ENCODE measurements at places on chromosomes 11 and 22.

DNA sequence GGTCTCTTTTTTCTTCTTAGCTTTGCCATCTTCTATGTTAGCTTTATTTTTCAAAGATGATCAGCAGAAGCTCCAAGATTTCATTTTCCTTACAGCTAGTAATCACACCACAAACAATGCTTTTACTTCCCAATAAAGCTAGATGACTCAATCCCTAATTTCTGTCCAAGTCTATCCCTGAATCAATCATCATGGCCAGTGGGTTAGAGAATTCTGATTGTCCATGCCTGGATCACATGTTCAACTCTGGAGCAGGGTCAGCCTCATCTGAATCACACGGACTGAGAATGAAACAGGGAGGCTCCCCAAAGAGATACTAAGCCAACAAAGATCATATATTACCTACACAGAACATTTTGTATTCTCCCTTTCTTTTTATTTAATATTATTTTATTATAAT, 79.6 kb downstream of the BBOX1 start:
- no peak for DNase-seq

- DNase-seq, result no peak
These were observed 38.9 kb upstream of the TH start for GRCh38 chr11:2210366-2211112.

- no peak for DNase-seq
These were observed 2.4 kb upstream of the OR8G1 start for GRCh38 chr11:124238512-124238911.

- DNase-seq, result no peak
These were observed 44.5 kb upstream of the TEAD1 start for GRCh38 chr11:12629601-12630313.

- no peak for DNase-seq
These were observed 99.4 kb upstream of the BLID start for GRCh38 chr11:122215244-122215992.

DNA sequence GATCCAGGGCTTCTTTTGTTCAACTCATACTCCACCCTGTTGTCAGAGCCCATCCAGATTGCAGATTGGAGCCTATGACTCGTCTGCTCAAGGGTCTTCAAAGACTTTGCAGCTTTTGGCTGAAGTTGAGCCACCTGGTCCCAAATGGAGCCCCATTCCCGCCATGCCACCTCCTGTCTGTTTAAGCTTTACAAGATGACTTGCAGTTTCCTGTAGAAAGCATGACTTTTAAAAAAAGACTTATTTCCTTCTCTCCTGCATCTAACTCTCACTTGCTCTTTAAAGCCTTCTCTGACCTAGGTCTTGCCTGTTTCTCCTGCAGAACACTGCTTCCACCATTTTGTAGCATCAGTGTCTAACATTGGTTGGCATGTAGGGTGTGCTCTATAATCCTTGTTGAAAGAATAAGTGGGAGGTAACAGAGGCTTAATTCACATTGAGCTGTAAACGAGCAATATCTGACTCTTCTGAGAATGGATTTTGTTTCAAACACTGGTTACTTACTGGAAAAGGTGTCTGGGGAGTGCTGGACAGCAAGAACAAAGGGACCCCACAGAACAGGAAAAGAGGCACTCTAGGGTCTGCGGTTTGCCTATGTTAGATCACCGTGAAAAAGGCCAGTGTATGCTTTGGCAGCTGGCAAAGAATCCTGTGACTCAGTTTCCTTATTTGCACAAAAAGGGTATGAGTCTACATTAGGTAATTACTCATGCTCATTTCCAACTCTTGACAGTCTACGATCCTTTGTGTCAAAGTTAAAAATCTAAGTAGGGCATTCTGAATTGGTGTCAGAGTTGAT, 30.3 kb downstream of the NF2 start:
- no peak for DNase-seq

GRCh38 chr11:12803086-12803826, 129.0 kb downstream of the TEAD1 start:
- no peak for DNase-seq

DNA sequence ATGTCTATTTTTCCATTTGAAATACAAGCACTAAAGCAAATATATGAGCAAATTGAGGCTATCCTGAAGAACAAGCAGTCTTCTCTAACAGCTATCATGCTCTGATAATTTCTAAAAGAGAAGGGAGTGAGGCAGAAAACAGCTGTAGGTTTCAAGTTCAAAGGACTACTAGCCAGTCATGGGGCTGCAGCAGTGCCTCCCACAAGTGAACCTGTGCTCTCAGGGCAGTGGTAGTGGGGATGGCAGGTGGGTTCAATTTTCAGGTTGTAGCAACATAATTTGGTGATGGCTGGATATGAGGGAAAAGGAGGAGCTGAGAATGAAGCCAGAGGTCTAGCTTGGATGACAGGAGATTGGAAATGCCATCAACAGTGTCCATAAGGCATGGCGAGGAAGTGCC, 93.5 kb upstream of the ARHGAP20 start:
- no peak for DNase-seq

GRCh38 chr11:26144291-26144690, 187.6 kb upstream of the ANO3 start:
- DNase-seq, result no peak

DNA sequence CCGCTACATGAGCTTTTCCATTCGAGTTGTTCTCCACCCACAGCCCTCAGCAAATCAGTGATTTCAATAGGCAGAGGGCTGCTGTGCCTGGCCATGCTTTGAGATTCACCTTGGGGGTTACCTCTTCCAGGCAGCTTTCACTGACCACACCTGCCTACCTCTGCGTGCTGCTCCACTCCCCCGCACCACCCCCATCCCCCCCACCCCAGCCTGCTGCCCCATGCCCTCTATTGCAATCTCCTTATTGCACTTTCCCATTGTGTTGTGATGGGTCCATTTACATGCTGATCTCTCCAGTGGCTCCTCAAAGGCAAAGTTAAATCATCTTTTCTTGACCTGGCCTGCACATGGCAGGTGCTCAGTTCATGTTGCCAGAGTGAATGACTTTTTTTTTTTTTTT, 18.0 kb upstream of the POLA2 start:
- DNase-seq, result no peak

DNA sequence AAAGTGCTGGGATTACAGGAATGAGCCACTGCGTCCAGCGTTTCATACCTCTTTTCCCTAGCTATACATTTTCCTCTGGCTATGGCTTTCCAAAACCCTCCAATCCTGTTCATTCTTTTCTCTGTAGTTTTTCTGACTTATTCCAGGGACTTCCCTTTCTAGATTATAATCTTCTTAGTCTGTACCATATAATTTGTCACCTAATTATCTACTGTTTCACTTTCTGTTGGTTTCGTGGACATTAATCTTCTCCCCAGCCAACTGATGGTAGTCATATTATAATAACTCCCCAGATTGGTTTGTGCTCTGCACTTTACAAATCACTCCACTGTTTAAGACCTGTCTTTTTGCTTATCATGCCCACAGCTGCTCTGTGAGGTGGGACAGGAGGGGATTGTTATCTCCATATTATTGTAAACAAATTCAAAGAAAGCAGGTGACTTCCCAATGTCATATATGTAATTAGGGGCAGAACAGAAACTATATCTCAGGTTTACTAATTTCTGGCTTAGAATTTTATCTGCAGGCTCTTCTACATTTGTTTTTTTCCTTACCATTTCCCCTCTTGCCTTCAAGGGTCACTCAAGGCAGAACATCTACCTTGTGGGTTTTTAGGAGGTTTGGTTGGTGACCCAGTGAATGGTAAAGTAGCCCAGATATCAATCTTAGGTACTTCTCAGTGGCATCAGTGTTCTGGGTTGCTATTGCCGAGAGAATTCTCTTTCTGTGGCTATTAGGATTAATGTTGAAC, 23.9 kb downstream of the STIM1 start:
- no peak for DNase-seq

- DNase-seq, result no peak
These were observed 10.4 kb downstream of the PDGFB start for GRCh38 chr22:39234472-39234787.

- DNase-seq, result no peak
These were observed 2.9 kb downstream of the TST start for GRCh38 chr22:37016134-37016910.

DNA sequence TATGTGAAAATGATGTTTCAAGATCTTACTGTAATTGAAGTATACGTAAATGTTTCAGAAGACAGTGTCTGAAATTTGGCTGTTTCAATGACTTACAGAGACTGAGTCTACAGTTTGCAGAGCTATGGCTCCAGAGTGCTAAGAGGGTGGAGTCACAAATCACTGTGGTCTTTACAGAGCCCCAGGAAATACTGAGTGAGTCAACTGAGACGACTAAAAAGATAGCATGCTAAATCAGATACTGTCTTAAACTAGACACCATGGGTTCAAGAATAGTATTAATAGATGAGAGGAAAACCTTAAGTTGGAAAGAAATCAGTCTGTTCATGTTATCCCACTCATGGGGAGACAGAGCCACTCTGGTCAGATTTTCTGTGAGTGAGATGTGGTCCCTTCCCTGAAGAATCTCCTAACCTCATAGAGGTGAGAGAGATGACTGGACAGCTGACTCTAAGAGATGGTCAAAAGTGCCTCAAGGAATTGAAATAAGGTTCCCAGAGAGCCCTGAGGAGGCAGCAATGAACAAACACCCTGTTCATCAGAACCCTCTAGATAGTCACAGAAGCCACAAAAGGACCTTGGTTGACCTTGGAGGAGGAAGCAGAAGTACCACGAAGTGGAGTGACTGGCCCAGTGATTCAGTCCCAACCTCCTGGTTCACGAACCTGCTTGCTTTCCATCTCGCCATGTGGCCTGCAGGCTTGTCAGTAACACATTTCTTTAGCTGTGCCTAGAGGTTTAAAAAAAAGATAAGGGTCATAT, 30.2 kb downstream of the C11orf91 start:
- DNase-seq, result no peak

DNA sequence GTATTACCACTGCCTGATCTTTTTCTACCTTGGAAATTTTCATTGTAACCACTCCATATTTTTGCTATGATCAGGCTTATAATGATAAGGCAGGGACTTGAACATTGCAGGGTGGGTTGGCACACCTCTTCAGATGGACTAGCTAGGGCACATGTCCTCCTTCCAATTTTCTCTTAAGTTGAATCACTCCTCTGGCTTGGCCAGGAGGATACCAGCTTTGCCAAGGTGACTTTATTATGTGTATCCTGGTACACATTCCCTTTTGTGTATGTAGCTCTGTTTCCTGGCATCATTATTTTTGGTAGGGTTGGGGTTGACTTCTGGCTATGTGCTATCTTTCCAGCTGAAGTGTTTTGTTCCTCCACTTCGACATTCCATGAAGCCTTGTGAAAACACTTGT, 8.5 kb upstream of the LDLRAD3 start:
- DNase-seq, result no peak

DNA sequence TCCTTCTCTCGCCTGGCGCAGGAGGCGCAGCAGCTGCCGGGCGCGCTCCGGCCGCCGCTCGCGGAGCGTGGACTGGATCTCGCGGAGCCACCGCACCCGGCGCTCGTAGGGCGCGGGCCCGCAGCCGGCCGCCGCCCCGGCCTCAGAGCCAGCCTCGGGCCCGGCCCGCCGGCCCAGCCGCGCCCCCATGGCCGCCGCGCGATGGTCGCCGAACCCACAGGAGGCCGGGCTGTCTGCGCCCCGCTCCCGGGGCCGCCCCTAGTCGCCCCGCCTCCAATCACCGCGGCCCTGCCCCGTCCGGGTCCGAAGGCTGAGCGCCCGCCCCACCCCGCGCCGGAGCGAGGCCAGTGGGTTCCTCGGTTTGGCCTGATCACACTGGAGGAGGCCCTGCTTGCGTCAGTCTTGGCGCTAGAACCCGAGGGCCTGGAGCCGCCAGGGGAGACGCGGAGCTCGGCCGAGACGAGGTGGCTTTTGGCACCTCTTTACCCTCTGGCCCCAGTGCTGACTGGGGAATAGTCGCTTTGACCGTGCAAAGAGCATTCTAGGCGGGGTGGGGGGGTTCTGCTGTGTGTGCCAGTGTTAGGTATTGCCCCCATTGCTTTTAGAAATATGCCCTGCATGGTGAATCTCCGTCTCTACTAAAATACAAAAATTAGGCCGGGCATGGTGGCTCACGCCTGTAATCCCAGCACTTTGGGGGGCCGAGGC, at the start of gene LRRC75B:
LRRC75B (minus strand) TSS at position 223 of the 708 bp plus-strand sequence; CDS start at position 189, 34 bp downstream.
- DNase-seq, result no peak

DNA sequence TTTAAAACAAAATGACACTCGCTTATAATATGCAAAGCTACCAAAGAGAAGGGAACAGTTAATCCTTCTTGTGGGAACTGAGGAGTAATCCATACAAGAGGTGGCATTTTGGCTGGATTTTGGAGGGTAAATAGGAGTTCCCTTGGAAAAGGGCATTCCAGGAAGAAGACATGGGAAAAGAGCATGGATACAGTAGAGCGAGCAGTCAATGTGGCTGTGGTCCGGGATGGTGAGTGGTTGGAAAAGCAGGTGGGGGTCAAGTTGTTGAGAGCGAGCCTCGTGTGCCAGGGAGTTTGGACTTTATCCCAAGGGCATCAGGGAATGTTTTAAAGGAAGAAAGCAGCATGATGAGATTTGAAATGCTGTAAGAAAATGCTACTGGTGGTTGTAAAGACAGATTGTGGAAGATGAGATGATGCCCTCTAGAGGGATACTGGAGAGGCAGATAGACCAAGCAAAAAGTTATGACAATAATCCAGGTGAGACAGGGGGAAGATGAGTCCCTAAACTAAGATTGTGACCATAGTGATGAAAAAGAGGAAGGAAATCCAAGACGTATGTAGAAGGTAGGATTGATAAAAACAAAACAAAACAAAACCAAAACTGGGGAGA, 3.8 kb upstream of the MMP7 start:
- DNase-seq, result no peak

DNA sequence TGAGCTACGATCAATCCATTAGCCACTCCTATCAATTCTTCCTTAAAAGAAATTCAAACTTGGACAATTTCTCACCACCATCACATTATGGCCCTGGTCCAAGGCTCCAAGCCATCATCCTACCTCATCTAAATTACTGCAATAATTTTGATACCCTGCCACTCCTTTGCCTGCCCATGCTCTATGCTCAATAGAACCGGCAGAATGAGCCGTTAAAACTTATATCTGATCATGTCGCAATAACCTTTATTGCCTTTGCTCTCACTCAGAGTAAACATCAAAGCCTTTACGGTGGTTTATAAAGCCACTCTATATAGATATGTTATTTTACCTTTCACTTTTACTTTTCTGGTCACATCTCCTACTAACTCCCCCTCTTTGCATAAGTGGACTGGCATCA, 2392.1 kb upstream of the RAG2 start:
- DNase-seq, result no peak

GRCh38 chr11:37411289-37411688, 813.3 kb upstream of the RAG2 start:
- DNase-seq, result no peak

GRCh38 chr11:58433638-58434203, 5.8 kb upstream of the OR5B2 start:
- no peak for DNase-seq

DNA sequence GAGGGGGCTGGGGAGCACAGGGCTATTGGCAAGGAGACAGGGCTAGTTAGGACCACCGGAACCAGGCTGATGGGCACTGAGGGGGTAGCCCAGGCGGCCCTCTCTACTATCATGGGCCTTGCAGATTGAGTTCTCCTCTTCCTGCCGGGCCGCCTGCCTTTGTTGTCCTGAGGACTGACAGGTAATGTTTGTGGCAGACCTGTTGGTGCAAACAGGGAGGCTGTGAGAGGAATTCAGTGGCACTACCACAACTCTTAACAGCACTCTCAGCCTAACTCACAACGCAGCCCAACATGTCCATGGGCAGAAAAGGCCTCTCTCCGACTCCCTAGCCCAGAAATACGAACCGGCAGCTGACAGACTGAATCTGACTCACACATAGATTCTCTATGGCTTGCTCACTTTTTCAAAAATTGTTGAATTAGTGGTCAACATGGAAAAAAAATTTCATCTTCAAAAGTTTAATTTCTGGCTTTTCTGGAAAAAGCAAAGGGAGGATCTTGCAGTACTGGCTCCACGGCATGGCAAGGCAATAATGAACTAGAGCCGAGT, 11.4 kb downstream of the KCNJ5 start:
- DNase-seq, result no peak
